ENCODE measurements at places on chromosomes 6 and 20. TPM values are rescaled to one million over a fixed set of nuclear protein-coding genes. Genes with fewer than 3 reads are reported as not detected.

Gene PKIB
- not detected for total RNA-seq

DNA sequence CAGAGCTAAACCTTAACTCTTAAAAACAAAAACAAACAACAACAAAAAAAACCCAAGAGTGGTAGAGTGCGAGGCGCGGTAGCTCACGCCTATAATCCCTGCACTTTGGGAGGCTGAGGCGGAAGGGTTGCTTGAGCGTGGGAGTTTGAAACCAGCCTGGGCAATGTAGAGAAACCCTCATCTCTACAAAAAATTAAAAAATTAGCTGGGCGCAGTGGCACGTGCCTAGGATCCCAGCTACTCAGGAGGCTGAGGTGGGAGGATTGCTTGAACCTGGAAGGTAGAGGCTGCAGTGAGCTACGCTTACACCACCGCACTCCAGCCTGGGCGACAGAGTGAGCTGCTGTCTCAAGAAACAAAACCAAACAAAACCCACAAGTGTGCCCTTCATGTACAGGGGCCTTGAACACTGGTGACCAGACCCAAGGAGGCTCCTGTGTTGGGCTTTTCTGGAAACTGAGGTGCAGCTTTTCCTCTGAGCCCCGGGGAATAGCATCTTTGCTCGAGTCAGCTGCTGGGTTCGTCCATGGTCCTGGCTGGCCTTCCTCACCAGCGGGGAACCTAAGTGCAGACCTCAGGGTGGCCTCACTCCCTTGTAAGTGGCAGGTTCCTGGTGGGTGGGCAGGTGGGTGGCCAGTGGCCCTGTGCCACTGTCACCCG is 39.9 kb downstream of the PYGB start:
- H3K4me1 ChIP-seq = no peaks in the 10 kb centered on the region
- H3K27me3 ChIP-seq = no peaks in the 10 kb centered on the region

- no peaks in the 10 kb centered on the region for H3K27me3 ChIP-seq
- no peak overlapping the region for H3K4me3 ChIP-seq
- H3K27ac ChIP-seq = no peak overlapping the region
- no peaks in the 10 kb centered on the region for H3K36me3 ChIP-seq
These were observed 229.3 kb downstream of the RFPL4B start for GRCh38 chr6:112576423-112576822.

GRCh38 chr20:63333241-63333836 is 27.8 kb downstream of the CHRNA4 start:
- peaks cover 16% of the 10 kb centered on the region for H3K27me3 ChIP-seq
- H3K4me3 ChIP-seq = no peak overlapping the region
- no peak for DNase-seq
- no peaks in the 10 kb centered on the region for H3K36me3 ChIP-seq

Gene LSM14B
- 33.2 TPM for total RNA-seq

Gene ZNF165
- total RNA-seq = 0.08 TPM

DNA sequence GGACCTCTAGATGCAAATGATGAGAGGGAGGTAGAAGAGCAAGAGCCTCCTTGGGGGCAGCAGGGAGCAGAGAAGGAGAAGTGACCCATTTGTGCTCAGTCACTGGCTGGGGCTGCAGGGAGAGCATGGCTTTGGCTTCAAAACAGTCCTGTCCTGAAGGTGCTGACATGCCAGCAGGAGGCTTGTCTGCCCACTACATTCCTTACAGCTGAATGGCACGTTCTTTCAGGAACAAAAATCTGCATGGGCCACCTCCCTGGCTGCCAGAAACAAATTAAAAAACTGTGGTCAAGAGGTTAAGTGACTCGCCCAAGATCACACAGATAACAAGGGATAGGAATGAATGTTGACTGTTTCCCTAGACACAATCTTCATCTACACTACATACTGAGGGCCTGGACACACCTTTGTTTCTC is 188.8 kb downstream of the HIVEP2 start:
- peaks cover 25% of the 10 kb centered on the region for H3K36me3 ChIP-seq
- no peak overlapping the region for H3K27ac ChIP-seq
- DNase-seq = peak; percentile 55
- no peaks in the 10 kb centered on the region for H3K27me3 ChIP-seq
- no peak overlapping the region for H3K4me3 ChIP-seq

Gene ANGPT4
- total RNA-seq = not detected

Gene MARCKS
- 148 TPM for total RNA-seq

DNA sequence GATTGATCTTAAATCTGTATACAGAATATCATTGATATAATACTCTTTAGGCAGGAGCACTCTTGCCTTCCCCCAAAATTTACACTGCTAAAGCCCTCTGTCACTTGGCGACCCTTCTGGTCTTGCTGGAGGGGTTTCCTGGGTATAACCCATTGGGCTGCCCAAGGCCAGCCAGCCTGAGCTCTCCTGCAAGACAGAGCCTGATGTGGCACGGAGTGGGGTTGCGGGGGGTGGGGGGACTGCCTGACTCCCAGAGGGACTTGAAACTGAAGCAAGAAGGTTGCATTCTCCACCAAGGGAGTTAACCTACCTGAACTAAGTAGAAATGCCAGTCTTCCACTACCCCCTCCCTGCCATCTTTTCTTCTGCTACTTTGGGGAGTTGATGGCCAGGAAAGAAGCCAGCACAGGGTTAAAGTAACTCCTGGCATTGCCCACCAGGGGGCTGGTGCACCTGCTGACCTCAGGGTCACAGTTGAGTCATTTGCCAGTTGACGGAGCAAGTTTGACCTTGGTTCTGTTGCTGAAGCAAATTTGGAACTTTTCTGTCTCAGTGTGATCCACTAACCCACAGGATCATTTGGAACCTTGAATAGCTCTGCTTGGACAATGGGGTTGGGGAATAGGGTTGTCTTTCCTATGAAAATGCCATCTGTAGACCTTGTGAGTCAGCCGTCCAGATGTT is 79.4 kb downstream of the ASXL1 start:
- no peak overlapping the region for H3K4me3 ChIP-seq
- no peaks in the 10 kb centered on the region for H3K4me1 ChIP-seq
- H3K27ac ChIP-seq = no peak overlapping the region
- H3K36me3 ChIP-seq = peaks cover 77% of the 10 kb centered on the region

GRCh38 chr6:161921602-161922395 is 647.9 kb upstream of the AGPAT4 start:
- H3K27me3 ChIP-seq = no peaks in the 10 kb centered on the region
- H3K4me3 ChIP-seq = no peak overlapping the region
- peak overlapping the region; percentile 5 for H3K27ac ChIP-seq
- peaks cover 37% of the 10 kb centered on the region for H3K4me1 ChIP-seq

GRCh38 chr6:46440641-46441040 is 50.6 kb downstream of the RCAN2 start:
- no peak overlapping the region for H3K4me3 ChIP-seq
- no peaks in the 10 kb centered on the region for H3K27me3 ChIP-seq
- H3K4me1 ChIP-seq = peaks cover 29% of the 10 kb centered on the region

Gene GPR6
- not detected for total RNA-seq

Gene ASIP
- total RNA-seq = not detected

Gene HRH3
- not detected for total RNA-seq

- H3K4me3 ChIP-seq = no peak overlapping the region
- no peak for DNase-seq
- H3K27me3 ChIP-seq = no peaks in the 10 kb centered on the region
- no peaks in the 10 kb centered on the region for H3K36me3 ChIP-seq
- H3K27ac ChIP-seq = no peak overlapping the region
- no peaks in the 10 kb centered on the region for H3K4me1 ChIP-seq
These were observed 229.9 kb upstream of the MAP3K7 start for GRCh38 chr6:90816764-90817163.

- no peak overlapping the region for H3K4me3 ChIP-seq
- H3K27ac ChIP-seq = no peak overlapping the region
- no peaks in the 10 kb centered on the region for H3K36me3 ChIP-seq
- no peaks in the 10 kb centered on the region for H3K27me3 ChIP-seq
These were observed 4.4 kb upstream of the RUNX2 start for GRCh38 chr6:45323656-45324224.

Gene NOX3
- not detected for total RNA-seq

- DNase-seq = no peak
- no peaks in the 10 kb centered on the region for H3K36me3 ChIP-seq
- no peak overlapping the region for H3K4me3 ChIP-seq
- H3K27me3 ChIP-seq = no peaks in the 10 kb centered on the region
- no peaks in the 10 kb centered on the region for H3K4me1 ChIP-seq
These were observed 528.1 kb downstream of the CDH26 start for GRCh38 chr20:60486315-60486714.

Gene CENPQ
- 22.3 TPM for total RNA-seq

GRCh38 chr6:33974030-33974429 is 170.2 kb upstream of the MLN start:
- H3K36me3 ChIP-seq = no peaks in the 10 kb centered on the region
- no peaks in the 10 kb centered on the region for H3K4me1 ChIP-seq
- H3K27me3 ChIP-seq = no peaks in the 10 kb centered on the region

- no peaks in the 10 kb centered on the region for H3K36me3 ChIP-seq
- H3K4me1 ChIP-seq = no peaks in the 10 kb centered on the region
- no peaks in the 10 kb centered on the region for H3K27me3 ChIP-seq
- no peak overlapping the region for H3K4me3 ChIP-seq
These were observed 89.1 kb downstream of the PHF3 start for GRCh38 chr6:63724721-63725120.

DNA sequence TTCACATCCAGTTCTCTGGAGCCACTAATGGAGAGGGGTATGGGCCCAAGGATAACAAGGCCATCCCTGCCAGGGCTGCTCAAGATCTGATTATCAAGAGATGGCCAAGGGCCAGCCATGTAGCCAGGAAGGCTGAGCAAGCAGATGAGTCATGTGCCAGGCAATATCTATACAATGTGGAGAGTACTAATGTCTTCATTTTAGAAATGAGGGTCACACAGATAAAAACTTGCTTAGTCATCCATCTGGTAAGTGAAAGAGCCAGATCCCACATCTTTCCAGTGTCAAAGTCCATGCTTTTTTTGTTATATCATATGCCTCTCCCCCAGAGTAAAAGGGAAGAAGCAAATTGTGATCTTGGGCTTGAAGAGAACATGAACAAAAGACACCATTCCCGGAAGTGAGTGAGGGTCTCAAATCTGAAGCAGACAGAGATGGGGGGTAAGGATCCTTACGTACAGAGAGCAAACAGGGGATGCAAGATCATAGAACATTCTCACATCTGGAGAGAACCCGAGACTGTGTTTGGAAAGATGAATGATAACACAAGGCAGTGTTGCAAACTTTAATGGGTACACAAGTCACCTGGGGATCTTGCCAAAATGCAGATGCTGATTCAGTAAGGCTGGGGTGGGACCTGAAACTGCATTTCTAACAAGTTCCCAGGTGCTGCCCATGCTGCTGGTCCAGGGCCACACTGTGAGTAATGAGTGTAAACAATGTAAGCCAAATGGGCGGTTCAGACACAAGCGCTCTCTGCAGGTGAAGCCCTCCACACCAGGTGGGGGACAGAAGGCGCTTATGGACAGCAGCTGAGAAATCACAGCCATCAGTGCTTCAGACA is 20.0 kb upstream of the GSTA3 start:
- H3K27me3 ChIP-seq = no peaks in the 10 kb centered on the region
- H3K4me1 ChIP-seq = peaks cover 20% of the 10 kb centered on the region
- DNase-seq = peak; percentile 65
- H3K4me3 ChIP-seq = no peak overlapping the region
- H3K27ac ChIP-seq = peak overlapping the region; percentile 48

- H3K27me3 ChIP-seq = no peaks in the 10 kb centered on the region
- no peak for DNase-seq
- peaks cover 27% of the 10 kb centered on the region for H3K36me3 ChIP-seq
- no peaks in the 10 kb centered on the region for H3K4me1 ChIP-seq
These were observed 295.6 kb downstream of the UTRN start for GRCh38 chr6:144580771-144581170.

Gene PTGIS
- not detected for total RNA-seq

Gene MOXD1
- total RNA-seq = 37.3 TPM

DNA sequence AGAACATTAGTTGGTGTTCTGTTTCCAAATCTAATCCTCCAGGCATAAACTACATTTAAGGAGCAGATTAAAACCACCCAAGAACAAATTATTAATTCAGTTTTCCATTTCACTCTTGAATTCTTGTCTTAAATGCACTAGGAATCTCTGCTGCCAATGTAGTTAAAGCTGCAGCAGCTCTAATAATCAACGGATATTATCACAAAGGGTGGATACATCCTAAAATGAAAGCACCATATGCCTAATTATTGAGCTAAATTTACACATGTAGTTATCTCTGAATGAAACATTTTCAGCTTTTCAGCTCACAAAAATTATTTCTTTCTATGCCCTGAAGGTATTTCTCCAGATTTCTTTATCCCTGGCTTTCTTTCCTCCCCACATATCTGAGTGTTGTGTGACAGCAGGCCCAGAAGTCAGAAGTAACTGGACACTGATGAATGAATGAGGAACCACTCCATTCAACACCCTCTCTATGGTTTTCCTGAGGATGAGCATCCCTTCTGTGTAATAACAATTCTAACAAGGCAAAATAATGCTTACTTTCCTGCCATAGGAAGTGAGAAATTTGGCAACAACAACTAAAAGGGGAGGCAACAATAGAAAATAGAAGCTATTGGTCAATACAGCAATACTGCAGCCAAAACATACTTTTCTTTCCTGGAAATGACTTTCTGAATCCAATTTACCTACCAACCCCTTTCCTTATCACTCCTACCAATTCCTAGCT is 14.9 kb downstream of the MAN1A1 start:
- no peak overlapping the region for H3K27ac ChIP-seq
- DNase-seq = no peak

Gene IL17F
- total RNA-seq = not detected

Gene SPDEF
- not detected for total RNA-seq

GRCh38 chr20:12838261-12838866 is 170.4 kb upstream of the SPTLC3 start:
- no peaks in the 10 kb centered on the region for H3K36me3 ChIP-seq
- H3K27ac ChIP-seq = no peak overlapping the region
- H3K4me1 ChIP-seq = no peaks in the 10 kb centered on the region
- no peaks in the 10 kb centered on the region for H3K27me3 ChIP-seq
- no peak for DNase-seq

DNA sequence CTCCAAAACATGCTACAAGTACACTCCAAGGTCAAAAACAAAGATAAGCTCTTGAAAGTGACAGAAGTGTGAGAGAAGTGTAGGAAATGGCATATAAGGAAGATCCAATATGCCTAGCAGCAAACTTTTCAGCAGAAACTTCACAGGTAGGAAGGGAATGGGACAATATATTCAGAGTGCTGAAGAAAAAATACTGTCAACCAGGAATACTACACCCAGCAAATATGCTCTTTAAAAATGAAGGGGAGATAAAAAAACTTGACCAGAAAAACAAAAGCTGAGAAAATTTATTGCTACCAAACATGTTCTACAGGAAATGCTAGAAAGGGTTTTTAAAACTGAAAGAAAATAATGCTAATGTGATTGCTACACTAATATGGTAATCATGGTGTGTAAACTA is 46.2 kb downstream of the THBS2 start:
- DNase-seq = no peak
- peaks cover 5% of the 10 kb centered on the region for H3K4me1 ChIP-seq
- H3K36me3 ChIP-seq = no peaks in the 10 kb centered on the region
- H3K4me3 ChIP-seq = no peak overlapping the region

DNA sequence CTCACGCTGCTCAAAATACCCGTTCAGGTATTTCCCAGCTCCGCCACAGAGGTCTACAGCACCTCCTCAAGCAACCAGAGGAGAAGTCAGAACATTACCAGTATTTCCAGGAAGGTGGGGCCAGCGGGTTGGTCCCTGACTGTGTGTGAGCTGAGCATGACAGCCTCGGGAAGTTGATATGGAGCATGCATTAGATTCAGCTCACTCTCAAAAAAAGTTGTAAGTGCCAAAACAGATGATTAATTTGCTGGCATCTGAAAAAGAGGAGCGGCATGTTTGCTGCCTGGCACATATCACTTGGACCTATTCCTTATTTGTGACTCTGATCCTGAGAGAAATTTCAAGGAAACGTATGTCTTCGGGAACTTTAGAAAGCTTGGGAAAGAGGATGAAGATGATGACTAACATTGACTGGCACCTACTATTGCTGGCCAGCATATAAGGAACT is 32.3 kb downstream of the ELOVL2 start:
- H3K36me3 ChIP-seq = no peaks in the 10 kb centered on the region
- H3K27ac ChIP-seq = no peak overlapping the region
- no peak for DNase-seq
- H3K27me3 ChIP-seq = no peaks in the 10 kb centered on the region
- H3K4me3 ChIP-seq = no peak overlapping the region
- H3K4me1 ChIP-seq = peaks cover 35% of the 10 kb centered on the region
